ENCODE measurements at places on chromosomes 3 and 15. TPM values are rescaled to one million over a fixed set of nuclear protein-coding genes. Genes with fewer than 3 reads are reported as not detected.
A peak's percentile ranks its signal among the peaks of the same experiment; 100 is the strongest.

- DNase-seq: peak; percentile 34
These were observed 42.3 kb upstream of the ROPN1 start for GRCh38 chr3:124034016-124034843.

- DNase-seq: no peak
These were observed 162.5 kb downstream of the GAP43 start for GRCh38 chr3:115785782-115786181.

- DNase-seq: no peak
These were observed 242.4 kb downstream of the RYR3 start for GRCh38 chr15:33553157-33553556.

Gene HCN4
- polyA plus RNA-seq: 0.49 TPM

Gene FANCD2OS
- not detected for polyA plus RNA-seq

Gene EBLN2
- 7.2 TPM for polyA plus RNA-seq

GRCh38 chr15:40830884-40831283, 2.4 kb upstream of the PPP1R14D start:
- DNase-seq: no peak

- no peak for DNase-seq
These were observed 4.9 kb downstream of the PRICKLE2 start for GRCh38 chr3:64220161-64220914.

Gene ACAD9
- polyA plus RNA-seq: 33.1 TPM

Gene RHOV
- 0.54 TPM for polyA plus RNA-seq

DNA sequence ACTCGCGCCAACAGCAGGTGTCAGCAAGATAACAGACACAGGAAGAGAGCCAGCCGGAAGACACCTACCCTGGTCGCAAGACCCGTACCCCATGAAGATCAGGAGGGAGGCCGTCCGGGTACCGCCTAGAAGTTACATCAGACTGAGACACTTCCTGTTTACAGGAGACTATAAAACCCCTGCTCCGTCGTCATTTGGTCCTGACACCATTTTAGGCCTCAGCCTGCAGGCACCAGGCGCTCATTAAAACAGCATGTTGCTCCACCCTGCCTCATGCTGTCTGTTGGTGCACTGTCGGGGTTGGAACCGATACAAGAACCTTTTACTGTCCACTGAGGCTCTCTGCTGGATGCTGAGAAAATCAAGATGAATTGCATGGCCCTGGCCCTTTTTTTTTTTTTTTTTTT, 15.6 kb upstream of the PRTG start:
- no peak for DNase-seq

DNA sequence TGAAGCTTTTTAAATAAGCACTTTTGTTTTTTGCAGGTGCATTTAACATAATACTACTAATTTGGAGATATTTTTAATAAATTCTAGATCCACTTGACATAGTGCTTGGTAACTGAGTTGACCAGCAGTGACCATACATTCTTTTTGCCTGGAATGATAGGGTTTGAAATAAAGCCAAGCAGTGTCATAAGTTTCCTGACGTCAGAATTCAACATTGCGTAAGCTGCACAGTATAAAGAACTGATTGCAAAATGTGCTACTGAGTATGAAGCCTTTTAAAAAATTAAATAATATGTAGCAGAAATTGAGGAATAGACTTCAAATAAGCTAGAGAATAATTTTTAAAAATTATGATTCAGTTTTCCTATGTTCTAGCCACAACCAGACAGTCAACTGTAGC, 454.6 kb upstream of the ARPP21 start:
- DNase-seq: no peak

DNA sequence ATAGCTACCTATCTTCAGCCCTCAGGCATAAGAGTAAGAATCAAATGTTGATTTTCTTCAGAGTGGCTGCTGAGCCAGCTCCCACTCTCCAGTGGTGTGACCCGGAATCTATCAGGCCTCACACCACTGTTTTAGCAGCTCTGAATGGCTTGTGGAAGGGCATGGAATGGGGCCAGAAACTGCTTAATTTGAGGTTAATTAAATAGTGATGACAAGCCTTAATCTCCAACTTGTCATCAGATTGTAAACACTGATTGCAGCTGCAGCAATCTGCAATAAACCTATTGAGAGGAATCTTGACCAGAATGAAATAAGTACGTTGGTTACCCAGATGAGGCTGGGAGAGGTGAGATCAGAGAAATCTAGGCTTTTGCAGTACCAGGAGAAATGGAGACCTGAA, 317.4 kb downstream of the FHIT start:
- DNase-seq: no peak

DNA sequence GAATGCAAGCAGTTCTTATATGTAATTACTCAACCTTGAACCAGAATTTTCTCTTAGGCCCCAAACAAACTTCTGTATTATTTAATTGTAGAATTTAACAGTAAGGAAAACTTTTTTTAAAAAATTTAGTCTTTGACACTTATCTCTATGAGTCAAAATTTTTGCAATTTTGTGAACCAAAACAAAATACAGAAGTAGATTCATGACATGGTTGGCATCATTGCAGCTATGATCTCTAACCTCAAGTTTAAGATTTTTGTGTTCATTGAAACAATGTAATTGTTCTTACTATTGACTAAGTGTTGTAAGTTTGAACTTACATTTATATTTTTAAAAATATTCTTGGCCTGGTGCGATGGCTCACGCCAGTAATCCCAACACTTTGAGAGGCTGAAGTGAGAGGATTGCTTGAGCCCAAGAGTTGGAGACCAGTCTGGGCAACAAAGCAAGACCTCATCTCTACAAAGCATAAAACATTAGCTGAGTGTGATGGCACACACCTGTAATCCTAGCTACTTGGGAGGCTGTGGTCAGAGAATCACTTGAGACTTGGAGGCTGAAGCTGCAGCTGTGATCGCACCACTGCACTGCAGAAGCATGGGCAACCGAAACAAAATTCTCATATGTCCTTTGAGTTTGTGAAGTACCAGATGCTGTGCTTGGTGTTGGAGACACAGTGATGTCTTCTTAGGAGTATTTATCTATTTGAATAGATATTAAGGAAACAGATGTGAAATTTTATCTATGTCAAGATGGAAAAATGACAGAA, 39.7 kb downstream of the STT3B start:
- DNase-seq: no peak

GRCh38 chr3:23869977-23870662, 46.7 kb downstream of the NKIRAS1 start:
- no peak for DNase-seq

Gene ARHGAP31
- 5.6 TPM for polyA plus RNA-seq

- DNase-seq: no peak
These were observed 42.7 kb downstream of the PLCL2 start for GRCh38 chr3:16927485-16927884.

Gene LRRC31
- polyA plus RNA-seq: 11.4 TPM

DNA sequence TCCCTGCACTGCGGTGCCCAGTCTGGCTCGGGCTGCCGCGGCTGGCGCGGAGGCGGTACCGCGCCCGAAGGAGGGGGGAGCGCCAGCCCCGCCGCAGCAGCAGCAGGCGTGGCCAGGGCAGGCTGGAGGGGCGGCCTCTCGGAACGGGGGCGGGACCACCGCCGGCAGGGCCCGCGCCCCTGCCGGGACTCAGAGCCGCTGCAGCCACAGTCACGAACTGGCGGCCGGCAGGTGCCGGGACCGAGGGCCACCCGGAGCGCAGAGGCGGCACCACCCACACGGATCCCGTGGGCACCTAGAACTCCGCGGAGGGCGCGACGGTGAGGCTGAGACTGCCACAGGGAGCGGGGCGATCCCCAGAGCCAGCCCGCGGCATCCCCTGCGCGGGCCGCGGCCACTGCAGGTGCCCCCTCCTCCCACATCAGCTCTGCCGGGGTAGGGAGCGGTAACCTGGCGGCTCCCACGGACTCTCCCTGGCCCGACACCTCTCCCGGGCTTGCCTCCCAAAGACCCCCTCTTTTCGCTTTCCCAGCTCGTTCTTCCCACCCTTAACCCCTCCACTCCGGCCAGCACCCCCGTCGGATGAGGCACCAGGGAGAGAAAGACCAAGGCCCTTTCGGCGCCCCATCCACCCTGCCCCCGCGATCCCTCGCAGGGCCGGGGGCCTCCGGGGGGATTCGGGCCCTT, at the start of gene VWA5B2:
TSS of gene VWA5B2 (plus strand) at position 192 of the 687 bp plus-strand sequence. CDS start 944 bp downstream, outside the sequence.
- DNase-seq: peak; percentile 46

DNA sequence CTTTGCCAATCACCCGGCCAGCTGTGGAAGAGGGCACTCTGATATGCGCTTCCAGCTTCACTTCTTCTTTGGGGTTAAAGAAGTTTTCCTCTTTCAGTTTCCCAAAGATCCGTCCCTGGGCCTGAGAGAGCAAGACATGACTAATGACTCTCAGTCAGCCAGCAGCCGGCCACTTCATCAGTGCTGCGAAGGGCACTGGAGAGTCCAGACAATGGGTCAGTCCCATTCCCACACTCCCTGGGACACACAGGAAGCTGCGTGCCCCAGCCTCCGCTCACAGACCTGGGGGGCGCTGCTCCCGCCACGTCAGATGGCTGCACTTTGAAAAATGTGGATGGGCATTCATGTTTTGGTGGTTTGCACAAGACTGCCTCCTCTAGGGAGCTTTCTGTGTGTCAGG, 63.3 kb downstream of the SENP2 start:
- no peak for DNase-seq

Gene MINAR1
- polyA plus RNA-seq: 0.99 TPM

Gene CMTM8
- 20.1 TPM for polyA plus RNA-seq

Gene TRH
- polyA plus RNA-seq: 0.16 TPM

DNA sequence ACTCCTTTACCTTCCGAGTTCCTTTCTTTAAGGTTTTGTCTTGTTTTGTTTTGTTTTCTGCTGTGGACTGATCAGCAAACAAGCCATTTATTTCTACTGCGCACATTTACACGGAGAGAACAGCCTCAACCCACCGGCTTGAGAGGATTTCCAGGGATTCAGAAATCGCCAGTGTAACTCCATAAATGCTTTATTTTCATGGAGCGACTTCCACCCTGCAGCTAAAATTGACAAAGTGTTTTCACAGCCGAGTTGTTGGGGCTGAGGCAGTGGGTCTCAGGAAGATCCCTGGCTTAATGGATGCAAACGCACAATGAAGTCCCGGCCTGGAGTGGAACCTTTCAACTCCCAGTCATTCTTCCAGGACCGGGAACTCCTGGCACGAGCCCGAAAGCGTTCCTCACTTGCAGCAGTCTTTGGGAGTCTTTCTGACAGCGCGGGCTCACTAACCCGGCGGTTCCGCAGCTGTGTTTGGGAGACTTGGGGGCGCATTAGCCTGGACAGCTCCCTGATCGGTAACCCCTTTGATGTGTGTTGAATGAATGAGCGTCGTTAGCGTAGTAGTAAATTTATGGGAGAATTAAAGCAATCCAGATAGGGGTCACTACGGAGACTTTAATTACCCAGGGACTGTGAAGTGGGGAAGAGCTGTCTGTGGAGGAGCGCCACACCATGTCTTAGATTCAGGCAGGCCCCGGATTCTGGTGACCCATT, 785 bp upstream of the MYRIP start:
- DNase-seq: no peak

- DNase-seq: no peak
These were observed 94.1 kb upstream of the PROK2 start for GRCh38 chr3:71879089-71879488.

All from large intestine (tissue), 12 donors.